ENCODE measurements at places on chromosomes 2 and 18.

DNA sequence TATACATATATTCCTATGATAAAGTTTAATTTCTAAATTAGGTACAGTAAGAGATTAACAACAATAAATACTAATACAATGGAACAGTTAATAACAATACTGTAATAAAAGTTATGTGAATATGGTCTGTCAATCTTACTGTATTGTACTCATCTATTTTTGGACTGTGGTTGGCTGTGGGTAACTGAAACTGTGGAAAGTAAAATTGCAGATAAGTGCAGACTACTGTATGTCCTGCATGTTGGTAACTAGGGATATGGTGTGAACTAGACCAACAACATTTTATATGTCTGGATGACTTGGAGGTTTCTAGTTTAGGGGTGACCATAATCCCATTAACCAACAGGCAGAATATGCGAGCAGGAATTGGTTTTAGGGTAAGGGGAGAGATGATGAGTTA is 23.3 kb downstream of the PHLPP1 start:
- no peak for DNase-seq

GRCh38 chr2:72475246-72475645 is 327.6 kb upstream of the CYP26B1 start:
- DNase-seq: no peak

DNA sequence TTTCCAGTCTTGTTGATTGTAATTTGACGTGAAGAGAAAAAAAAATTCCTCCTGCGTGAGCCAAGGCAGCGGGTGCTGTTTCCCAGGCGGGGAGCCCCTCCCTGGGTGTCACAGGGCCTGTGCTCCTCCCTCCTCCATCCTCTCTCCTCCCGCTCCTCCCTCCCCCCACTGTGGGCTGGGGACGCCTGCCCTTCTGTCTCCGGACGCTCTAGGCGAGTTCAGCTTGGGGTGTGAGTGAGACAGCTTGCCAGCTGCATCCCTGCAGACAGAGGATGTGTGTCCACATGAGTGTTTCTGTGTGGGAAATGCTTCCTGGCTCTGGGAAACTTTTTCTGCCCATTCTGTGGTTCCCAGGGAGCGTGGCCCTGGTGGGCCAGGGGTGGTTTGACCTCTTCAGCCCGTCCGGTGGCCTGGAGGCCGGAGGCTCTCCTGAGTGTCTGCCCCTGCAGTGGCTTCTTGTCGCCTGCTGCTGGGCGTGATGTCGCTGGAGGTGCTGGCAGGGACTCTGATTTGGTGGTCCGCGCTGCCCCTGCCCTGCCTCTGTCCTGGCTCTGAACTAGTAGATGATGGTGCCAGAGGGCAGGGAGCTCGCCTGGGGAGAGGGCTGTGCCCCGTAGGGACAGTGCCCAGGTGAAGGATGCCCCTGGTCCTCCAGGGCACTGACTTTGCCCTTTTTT is 96.4 kb downstream of the USP40 start:
- DNase-seq: no peak

- no peak for DNase-seq
These were observed 7.7 kb downstream of the ITSN2 start for GRCh38 chr2:24352664-24353063.

DNA sequence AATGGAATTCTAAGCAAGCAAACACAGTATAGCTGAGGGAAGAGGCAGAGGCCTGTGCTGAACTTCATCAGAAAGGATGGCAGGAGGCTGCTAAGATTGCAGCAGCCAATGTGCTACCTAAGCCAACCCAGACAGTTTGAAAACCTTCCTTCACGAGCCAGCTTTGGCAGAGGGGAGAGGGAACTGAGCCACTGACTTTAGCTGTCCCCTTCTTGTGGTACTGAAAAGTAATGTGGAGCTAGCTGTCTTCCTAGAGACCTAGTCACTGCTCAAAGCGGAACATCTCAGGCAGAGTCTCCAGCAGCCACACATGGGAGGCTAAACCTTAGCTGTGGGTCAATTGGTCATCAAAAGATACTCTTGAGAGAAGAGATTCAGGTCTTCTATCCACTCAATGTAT is 419.0 kb downstream of the FBXO15 start:
- no peak for DNase-seq
